ENCODE measurements at places on chromosomes 11 and 22.

GRCh38 chr11:71284525-71285092 is 32.2 kb upstream of the SHANK2 start:
- DNase-seq = no peak

DNA sequence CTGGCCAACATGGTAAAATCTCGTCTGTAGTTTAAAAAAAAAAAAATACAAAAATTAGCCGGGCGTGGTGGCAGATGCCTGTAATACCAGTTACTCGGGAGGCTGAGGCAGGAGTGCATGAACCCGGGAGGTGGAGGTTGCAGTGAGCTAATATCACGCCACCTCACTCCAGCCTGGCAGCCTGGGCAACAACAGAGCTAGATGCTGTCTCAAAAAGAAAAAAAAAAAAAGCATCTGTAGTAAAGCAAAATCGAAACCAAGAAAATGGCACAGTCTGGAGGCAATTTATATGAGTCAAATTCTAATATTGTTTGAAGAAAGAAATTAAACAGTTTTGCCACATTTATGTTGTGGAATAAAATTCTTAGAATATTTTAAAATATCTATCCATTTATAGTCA is 365.0 kb upstream of the CHORDC1 start:
- no peak for DNase-seq

DNA sequence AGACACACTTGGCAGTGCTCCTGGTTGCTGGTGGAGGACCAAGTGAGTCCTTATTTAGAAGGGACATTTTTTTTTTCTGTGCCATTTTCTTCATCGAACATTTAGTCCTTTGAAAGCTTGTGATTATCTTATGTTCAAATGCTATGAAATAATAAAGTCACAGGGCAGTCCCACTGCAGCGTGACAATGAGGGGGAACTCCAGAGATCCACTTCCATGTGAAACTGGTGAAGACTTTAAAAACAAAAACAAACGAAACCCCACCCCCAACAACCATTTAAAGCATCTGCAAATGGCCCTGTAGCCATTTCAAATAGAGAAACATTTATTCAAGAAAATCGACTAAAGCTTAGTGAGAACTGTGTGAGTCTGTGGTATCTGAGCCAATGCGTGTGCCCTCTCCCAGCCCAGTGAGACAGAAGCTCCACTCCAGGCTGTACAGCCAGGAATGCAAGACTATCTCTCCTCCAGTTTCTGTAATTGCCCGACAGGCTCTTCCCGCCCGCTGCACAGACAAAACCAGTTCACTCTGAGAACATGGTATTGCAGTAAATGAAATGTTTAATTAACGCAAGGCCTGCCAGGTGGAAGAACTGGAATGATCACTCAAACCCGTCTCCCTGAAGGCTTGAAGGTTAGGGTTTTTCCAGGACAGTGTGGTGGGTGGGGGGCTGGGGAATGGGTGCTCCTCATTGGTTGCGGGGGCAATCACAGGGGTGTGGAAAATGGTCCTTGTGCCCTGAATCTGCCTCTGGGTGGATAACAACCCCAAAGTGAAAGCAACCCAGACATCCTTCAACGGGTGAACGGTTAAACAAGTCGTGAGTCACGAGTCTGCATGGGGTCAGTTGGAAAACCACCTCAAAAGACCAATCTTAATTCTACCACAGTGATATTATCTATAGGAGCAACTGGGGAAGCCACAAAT is 8.4 kb downstream of the KRTAP5-6 start:
- no peak for DNase-seq

DNA sequence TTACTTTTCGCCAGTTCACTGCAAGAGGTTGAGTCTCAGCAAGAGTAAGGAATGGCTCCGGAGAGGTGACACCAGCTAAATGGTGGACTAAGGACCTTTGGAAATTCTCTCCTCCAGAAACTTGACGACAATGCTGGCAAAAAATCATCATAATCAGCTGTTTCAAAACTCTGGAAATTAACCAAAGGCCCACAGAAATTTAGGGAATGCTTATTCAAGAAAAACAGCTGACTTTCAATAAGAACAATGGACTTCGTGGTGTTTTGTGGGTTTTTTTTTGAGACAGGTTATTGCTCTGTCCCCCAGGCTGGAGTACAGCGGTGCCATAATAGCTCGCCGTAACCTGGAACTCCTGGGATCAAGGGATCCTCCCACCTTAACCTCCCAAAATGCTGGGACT is 68.4 kb upstream of the SEPTIN5 start:
- DNase-seq = no peak

GRCh38 chr22:28607795-28608194 is 71.8 kb downstream of the TTC28 start:
- no peak for DNase-seq

DNA sequence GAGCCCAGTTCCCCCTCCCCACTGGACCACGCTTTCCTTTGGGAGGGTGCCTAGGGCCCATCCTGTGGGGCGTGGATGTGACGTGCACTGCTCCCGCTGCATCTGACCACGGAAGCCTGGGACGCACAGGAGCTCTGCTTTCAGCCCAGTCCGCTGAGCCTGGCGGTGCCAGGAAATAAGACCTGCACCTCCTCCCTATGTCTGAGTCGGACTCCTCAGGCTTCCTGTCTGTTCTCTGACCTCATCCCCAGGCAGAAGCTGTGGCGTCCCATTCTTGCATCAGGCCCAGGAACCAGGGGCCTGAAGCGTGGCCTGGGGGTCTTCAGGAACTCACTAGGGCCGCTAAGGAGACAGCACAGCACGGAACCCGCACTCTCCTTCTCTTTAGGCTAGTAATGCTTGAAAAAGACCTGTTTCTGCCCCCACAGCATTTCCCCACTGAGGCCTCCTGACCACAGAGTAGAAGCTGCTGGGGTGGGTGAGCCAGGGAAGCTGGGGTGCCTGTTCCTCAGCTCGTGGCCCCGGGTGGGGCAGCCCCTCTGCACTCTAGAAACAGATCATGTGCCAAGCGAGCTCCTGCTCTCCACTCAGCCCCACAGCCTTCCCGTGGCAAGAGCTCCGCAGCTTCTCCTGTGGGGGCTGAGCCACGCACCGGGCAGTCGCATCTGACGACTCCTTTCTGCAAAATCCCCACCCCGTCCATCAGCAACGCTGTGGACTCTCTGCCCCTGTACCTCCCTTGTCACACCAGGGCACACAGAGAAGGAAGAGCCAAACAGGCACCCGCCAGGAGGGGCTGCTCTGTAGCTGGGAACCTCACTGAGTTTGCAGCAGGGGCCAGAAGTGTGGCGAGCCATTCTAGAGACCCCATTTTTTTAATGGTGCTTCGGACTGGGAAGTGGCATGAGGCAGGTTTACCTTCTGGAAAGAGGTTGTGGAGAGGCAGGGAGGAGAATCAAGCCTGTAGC is 22.6 kb downstream of the MOV10L1 start:
- DNase-seq = no peak

GRCh38 chr11:99519095-99519494 is 498.3 kb downstream of the CNTN5 start:
- DNase-seq = no peak

GRCh38 chr22:20058989-20059770 is 20.9 kb upstream of the DGCR8 start:
- no peak for DNase-seq

GRCh38 chr22:42613872-42614301 is 796 bp downstream of the POLDIP3 start:
- DNase-seq = peak; percentile 40

- no peak for DNase-seq
Measured at GRCh38 chr11:22733475-22734248, 67.3 kb downstream of the GAS2 start.

GRCh38 chr11:9573775-9574621 is 528 bp downstream of the WEE1 start:
- peak; percentile 33 for DNase-seq

DNA sequence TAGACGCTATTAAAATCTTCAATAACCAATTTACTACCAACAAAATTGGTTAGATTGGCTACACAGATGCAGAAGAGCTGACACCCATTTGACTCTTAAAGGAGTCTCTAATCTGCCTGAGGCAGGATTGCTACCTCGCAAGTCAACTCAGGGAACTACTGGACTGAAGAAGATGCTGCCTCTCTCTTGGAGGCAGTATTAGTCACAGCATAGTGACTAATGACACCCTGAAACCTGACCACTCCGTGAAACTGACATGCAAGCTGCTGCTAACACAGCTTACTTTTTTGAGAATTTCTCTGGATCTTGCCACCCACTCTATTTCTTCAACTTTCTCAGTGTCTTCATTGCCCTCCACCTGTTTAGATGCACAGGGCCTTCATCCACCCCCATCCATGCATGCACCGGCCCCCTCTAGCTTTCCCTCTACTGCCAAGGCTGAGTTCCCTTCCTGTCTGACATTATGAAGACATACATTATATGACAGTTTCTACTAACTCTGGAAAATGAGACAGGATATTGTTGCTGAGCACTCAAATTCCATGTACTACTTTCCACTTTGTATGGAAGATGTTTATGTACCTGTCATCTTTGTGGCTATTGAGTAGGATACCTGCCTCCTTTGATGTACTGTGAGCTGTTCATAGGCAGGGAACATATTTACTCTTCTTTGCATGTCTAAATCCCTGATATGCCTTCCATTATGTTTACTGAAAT is 183.2 kb downstream of the MSANTD4 start:
- no peak for DNase-seq

DNA sequence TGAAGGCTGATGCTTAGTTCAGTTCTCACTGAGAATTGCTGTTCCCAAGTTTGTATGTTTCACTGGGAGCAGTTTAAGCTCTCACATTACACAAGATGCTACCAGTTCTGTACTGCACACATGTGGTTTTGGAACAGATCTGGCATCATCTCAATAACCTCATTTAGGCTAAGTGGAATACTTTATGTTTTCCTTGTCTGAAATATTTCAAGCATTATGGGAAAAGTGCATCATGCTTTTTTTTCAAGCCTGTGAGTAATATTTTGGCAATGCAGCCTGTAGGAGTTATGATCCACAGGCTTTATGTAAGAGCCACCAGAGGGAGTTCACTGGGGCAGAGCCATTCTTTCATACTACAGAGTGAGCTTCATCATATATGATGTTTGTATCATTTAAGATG is 141.5 kb downstream of the OR4C45 start:
- no peak for DNase-seq

- DNase-seq = no peak
Measured at GRCh38 chr11:86464509-86465221, 90.0 kb downstream of the CCDC81 start.

- no peak for DNase-seq
Measured at GRCh38 chr11:44531116-44531504, 34.4 kb upstream of the CD82 start.

- peak; percentile 87 for DNase-seq
Measured at GRCh38 chr11:46238967-46239800, 38.3 kb upstream of the CREB3L1 start.

DNA sequence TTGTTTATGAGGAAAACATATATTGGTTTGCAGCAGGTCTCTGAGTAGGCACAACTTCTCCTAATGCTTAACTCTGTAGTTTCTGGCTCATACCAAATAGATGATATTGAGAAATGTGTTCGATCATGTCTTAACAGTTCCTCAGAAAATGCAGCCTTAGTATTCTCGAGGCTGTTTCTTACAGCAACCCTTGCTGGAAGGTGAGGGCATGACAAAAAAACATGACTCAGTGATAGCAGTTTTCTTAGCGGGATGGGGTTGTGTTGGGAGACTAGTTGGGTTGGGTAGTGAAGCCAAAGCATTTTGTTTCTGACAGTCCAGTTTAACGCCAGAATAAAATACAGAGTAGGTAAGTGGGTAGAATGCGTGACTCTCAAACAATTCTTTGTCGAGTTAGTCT is 94.7 kb upstream of the PARVA start:
- DNase-seq = no peak

GRCh38 chr11:126163074-126163700 is 48.3 kb downstream of the RPUSD4 start:
- DNase-seq = no peak

- no peak for DNase-seq
Measured at GRCh38 chr11:10486161-10486840, 31.2 kb downstream of the AMPD3 start.

DNA sequence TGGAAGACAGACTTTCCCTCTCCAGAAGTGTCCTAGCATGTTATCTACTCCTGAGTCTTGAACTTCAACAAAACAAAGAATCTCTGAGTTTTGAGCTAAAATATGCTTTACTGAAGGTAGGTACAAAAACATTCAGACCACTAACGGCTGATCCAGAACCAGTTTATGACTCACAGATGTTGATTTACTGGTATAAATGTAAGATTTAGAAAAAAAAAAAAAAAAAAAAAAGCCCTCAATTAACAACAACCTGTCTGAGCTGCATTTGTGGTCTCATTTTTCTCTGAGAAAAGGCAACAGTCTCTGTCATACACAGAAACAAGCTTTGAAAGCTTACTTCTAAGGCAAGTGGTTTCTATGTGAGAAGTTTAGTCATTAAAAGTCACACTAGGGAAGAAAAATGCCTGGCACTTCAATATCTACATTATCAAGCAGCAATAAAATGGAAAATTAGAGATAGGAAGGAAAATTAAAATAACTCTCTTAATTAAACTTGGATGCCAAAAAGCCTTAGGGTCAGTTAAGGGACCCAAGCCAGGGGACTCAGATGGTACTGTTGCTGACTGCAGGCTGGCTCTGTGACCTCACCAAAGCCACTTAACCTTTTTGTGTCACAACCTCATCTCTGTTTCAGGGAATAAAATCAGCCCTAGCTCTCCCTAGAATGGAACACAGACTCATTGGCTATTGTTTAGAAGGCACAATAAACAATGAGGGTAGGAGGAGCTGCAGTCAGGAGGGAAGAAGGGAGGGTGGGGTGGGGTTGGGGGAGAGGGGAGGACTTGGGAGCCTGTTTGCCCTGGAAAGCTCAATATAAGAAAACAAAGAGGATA is 61.7 kb downstream of the ETS1 start:
- no peak for DNase-seq

DNA sequence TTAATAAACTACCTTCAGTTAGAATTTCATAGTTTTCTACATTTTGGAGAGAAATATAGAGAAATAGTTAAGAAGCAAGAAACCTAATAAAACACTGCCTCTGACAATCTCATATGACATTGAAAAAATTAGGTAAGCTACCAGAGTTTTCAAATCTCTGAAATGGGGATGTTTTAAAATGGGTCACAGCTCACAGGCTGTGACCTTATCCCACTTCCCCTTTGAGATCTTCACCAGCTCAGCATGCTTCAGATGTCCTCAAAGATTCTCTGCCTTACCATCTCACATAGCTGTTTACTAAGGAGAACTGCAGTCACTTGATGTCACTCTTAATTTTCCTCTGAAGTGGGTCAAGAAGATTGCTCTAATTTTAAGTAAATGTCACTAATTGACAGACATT is 717.8 kb downstream of the JRKL start:
- DNase-seq = no peak

DNA sequence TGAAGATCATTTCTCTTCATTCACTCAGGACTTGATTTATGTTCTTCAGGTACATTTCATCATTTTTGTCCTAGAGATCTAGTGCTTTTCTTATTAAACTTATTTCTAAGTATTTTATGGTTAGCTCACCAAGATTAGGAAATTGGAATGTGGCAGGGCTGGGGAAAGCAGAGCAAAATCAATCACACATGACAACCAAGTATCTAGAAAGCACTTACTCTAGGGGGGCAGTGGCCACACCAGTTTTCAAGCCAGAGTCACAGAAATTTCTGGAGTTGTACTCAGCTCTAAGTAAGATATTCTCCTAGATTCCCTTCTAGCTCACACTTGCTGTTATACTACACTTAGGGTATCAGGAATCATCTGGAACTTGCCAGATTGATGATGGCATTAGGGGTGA is 33.3 kb upstream of the MYEOV start:
- DNase-seq = no peak

All from CD8-positive, alpha-beta T cell (primary cell).